ENCODE measurements at places on chromosomes 1 and 21. TPM values are rescaled to one million over a fixed set of nuclear protein-coding genes. Genes with fewer than 3 reads are reported as not detected.

Gene LRRC39
- 1.6 TPM for total RNA-seq

Gene C8B
- total RNA-seq: 0.20 TPM

Gene AK5
- 7.3 TPM for total RNA-seq

Gene ZNF593OS
- total RNA-seq: not detected

GRCh38 chr1:230781594-230781993 lies 34.4 kb downstream of the CAPN9 start:
- DNase-seq: no peak
- no peaks in the 10 kb centered on the region for H3K36me3 ChIP-seq
- H3K4me3 ChIP-seq: no peak overlapping the region
- no peak overlapping the region for H3K27ac ChIP-seq
- H3K4me1 ChIP-seq: no peaks in the 10 kb centered on the region

Gene NIT1
- total RNA-seq: 28.2 TPM

DNA sequence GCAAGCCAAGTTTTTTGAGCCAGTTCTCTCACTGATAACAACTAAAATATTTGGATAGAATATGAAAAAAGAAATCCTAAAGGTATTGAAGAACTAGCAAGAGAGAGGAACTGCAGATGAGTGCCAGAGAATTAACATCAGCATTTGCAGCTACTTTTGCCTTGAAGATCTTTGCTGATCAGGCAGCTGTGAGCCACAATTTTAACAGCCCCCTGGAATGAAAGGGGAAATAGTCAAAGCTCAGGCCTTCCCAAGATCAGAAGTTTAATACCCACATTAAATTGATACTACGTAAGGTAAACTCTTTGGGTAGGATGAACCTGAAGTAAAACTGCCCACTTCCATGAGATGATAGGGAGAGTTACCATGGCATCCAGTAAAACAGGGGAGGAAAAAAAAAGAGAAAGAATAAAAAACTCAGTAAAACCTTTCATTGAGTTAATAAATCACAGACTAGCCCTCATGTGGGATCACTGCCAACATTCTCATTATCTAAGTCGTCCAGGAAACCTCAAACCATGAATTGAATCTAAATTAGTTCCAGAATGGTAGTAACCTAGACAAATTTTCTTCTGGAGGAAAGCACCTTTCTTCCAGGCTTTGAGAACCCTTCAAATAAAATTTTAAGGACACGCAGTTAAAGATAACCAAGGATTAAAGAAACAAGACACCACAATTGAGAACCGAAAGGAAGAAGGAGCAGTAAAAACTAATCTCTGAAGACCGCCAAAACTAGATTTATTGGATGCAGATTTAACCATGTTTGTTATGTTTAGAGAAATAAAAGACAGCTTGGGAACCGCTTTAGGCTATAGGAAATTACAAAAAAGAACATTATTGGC lies 28.3 kb downstream of the SCP2 start:
- H3K36me3 ChIP-seq: peaks cover 3% of the 10 kb centered on the region
- no peaks in the 10 kb centered on the region for H3K4me1 ChIP-seq
- DNase-seq: no peak
- H3K27me3 ChIP-seq: no peaks in the 10 kb centered on the region
- no peak overlapping the region for H3K27ac ChIP-seq

Gene CSTB
- 24.5 TPM for total RNA-seq

GRCh38 chr1:95033843-95034242 lies 38.9 kb downstream of the ALG14 start:
- H3K36me3 ChIP-seq: no peaks in the 10 kb centered on the region
- no peak for DNase-seq

DNA sequence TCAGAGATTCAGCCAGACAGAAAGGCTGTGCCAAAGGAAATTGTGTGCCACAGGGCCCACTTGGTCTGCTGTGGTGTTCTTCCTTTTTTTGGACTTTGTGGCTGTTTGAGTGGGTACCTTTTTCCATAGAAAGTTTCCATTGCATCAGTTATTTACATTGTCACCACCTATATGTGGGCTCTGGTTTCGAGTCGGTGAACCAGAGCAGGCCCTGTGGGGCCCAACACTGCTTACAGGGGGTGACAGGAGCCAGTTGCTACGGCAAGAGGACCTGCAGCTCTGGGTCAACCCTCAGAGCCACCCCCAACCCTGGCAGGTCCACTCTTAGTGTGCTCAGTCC lies 157.0 kb upstream of the EDN2 start:
- peaks cover 31% of the 10 kb centered on the region for H3K4me1 ChIP-seq
- no peak for DNase-seq
- no peak overlapping the region for H3K27ac ChIP-seq
- no peak overlapping the region for H3K4me3 ChIP-seq
- H3K27me3 ChIP-seq: no peaks in the 10 kb centered on the region

Gene AADACL3
- not detected for total RNA-seq

Gene MTR
- total RNA-seq: 44.5 TPM
